ENCODE measurements at places on chromosomes 16 and 17.

- DNase-seq: no peak
These were observed 7.7 kb downstream of the CES1 start for GRCh38 chr16:55825115-55825728.

GRCh38 chr17:34386697-34387550 lies 23.9 kb upstream of the CCL1 start:
- DNase-seq: peak; percentile 22

- DNase-seq: no peak
These were observed 88.8 kb downstream of the ZDHHC7 start for GRCh38 chr16:84922351-84923120.

DNA sequence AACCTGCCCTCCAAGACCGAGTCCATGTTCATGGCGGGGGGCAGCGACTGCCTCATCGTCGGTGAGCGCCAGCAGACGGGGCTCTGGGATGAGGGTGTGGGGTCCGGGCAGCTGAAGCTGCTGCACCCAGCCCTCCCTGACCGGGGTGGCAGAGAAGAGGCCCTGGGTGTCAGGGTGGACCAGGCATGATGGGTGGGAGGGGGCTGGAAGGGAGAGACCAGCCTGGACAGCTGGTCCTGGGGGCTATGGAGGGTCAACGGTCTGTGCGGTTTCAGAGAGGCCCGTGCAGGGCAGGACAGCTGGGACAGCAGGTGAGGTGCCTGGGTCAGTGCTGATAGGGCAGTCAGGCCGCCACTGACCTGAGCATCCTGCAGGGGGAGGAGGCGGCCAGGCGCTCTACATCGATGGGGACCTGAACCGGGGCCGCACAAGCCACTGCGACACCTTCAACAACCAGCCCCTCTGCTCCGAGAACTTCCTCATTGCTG lies 13.3 kb upstream of the ATP6V0C start:
- DNase-seq: no peak

- DNase-seq: peak; percentile 50
These were observed 68.7 kb downstream of the RAI1 start for GRCh38 chr17:17749921-17750320.

DNA sequence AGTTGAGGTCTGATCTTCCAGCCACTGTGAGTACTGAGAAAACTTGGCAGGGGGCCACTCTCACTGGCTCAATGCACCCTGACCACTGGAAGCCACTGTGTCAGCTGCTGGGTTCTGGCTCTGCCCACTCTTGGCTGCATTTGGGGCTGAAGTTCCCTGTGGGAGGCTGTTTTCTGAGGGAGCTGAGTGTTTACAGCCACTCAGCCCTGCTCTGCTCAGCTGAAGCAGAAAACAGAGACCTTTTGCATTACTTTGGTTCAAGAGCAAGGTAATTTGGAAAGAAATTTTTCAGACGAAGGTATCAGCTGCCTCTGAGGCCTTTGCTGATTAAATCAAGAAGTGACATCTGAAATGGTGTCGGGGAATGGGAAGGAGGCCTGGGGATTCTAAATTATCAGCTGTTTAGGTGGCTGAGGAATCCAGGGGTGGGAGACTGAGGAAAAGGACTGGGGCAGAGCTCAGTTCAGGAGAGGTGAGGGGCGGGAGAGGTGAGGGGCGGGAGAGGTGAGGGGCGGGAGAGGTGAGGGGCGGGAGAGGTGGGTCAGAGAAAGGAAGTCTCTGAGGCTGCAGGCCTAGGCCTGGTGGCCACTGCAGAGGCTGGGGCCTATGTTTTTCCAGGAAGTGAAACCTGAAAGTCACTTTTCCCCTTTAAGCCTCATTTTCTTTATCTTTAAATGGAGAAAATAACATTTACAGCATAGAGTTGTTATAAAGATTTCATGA lies at the start of gene ACSM5:
Gene ACSM5, plus strand, starts transcription at position 137 of the 723 bp plus-strand sequence. CDS start 1,951 bp downstream, outside the sequence.
- no peak for DNase-seq

DNA sequence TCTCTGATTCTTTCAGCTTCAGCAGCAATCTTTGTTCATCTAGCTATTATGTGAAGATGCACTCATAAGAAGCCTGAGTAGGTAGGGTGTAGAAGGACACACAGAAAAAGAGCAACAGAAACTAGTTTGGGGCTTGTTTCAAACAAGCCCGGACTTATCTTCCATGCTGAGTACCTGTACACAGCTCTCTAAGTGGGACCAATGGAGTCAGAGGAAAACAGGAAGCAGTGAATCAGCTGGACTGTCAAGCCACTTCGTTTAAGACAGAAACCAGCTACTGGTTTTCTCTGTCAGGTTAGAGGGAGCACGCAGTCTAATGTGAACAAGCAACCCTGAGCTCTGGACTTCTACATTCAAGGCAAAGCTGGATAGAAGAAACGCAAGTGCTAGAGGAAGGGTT lies 16.0 kb downstream of the MAP2K6 start:
- DNase-seq: no peak

DNA sequence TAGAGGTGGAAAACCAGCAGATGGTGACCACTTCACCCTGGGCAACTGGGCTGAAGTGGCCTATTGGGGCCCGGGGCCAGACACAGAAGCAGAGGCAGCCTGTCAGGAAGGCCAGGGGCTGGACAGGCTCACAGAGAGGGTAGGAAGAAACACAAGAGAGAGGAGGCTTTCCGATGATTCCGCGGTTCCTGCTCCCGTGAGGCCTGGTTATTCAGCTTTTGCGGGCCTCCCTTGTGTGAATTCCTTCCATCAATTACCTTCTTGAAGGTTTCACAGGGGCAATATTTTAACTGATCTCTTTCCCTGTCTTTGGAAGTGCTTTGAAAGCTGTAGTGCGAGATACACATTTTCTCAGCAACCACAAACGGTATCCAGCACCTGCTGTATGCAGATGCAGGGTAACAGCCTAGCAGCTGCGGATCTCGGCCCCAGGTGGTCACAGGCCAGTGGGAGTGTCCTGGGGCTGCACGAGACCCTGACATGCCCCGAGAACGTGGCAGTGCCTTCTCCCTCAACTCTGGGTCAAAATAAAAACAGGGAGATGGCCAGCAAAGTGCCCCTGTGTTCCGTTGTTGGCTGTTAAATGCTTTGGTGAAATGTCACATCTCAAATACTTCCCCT lies 11.6 kb upstream of the CMIP start:
- no peak for DNase-seq

GRCh38 chr17:73452009-73452408 lies 140.2 kb upstream of the CDC42EP4 start:
- no peak for DNase-seq

DNA sequence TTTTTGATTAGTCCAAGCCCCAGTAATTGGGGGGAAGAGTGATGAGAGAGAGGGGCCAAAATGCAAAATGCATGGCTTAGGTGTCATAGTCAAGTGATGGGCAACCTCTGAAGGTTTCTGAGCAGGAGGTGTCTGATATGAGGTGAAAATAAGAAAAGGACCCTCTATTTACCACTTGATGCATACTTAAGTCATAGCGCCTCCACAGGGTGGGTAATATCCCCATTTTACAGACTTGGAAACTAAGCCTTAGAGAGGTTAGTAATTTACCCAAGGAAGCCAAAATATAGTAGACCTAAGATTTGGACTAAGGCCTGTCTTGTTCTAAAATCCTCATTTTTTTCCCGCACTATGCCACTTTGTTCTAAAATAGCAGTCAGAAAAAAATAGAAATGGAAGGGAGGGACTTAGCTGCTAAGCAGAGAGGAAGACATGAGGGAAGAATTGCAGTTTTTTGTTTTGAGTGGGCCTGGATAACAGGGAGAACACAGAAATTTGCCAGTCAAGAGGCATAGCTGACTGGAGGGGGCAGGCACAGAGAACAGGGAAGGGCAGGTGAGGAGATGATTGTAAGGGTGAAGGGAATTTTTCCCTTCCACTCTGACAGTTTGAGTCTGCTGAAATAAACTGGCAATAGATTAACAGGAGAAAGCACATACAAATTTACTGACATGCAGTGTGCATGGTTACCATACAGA lies 2.3 kb upstream of the GRB2 start:
- no peak for DNase-seq

GRCh38 chr16:84794626-84795025 lies 25.2 kb upstream of the CRISPLD2 start:
- DNase-seq: no peak

DNA sequence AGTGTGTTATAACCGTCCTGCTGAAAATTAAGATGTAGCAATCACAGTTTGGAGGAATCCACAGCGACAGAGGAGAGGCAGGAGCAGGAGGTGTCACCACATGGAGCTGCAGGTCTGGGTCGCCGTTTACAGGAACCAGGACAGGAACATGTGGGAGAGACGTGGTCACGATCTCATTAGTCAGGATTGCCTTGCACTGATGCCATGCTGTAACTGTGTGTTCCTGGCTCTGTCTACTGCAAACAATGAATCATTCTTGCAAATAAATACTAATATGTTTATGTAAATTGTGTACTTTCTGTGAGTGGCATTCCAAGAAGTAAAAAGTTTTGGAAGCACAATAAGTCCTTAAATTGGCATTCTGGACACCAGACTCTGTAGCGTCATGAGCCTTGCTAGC lies 271.8 kb downstream of the CPPED1 start:
- DNase-seq: no peak

DNA sequence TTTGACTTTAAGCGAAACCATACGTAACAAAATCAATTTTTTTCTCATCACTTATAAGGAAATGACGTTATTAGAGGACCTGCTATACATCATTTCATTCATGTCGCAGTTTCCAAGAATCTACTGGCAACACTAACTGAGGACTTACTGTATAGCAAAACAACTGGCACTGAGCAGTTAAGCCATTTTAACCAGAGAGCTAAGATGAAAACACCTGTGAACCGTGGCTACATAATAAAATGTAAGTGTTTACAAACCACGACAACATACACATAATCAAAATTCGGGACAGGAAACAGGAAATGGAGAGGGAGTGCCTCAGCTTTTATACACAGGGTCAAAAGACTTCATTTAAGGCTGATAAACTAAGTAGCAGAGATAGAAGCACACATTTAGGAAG lies 29.5 kb downstream of the METTL16 start:
- DNase-seq: no peak

DNA sequence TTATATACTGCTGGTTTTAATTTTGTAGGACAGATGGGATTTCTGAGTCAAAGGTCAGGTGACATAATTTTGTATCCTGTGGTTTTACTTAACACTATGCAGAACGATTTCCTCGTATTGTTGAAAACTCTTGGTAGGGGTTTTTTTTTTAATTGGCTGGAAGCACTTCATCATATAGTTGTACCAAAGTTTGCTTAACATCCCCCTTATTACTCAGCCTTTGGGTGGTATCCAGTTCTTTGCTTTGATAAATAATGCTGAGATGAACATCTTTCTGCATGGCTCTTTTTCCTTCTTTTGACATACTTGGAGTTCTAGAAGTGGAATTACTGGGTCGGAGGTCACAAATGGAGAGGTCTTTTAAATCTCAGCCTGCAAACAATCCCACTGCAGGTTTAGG lies 419.1 kb downstream of the MAF start:
- DNase-seq: peak; percentile 21

GRCh38 chr16:22397931-22398330 lies 23.5 kb upstream of the CDR2 start:
- DNase-seq: no peak

DNA sequence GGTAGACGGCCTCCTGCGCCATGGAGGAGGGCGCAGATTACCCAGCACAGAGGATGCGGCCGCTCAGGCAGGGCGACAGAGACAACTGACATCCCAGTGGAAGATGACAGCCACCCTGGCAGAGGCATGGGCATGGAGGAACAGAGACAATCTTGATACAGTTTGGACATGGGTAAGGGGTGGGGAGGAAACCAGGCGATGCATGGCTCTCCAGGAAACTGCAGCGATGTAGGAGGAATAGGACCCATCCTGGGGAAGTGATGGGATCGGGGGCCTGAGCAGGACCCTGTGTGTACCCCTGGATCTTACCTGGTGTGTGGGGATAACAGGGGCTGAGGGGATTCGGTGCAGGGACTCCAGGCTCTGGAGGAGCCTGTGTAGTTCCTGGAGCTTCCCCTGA lies 4.6 kb downstream of the OSBPL7 start:
- DNase-seq: no peak

GRCh38 chr16:88956546-88957432 lies 20.2 kb downstream of the CBFA2T3 start:
- no peak for DNase-seq

DNA sequence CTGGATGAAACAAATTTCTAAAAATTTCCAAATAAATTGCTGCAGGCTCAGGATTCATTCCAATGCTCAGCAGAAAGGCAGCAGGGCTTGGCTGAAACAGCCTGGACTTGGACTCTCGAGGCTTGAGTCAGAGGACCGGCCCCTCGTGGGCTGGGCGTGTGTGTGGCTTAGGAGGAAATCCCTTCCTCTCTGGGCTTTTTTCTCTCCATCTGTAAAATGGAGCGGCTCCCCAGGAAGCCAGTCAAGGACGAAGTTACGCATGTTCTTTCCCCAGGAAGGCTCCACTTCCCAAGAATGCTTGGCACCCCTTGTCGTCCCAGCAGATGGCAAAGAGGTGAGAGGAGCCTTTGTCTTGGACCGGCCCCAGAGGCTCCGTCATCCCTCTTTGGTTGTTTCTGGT lies 13.5 kb downstream of the SLC46A1 start:
- no peak for DNase-seq

GRCh38 chr17:40014375-40014980 lies 762 bp upstream of the CSF3 start:
- DNase-seq: no peak

GRCh38 chr17:49390548-49391324 lies 23.9 kb downstream of the PHB1 start:
- no peak for DNase-seq

DNA sequence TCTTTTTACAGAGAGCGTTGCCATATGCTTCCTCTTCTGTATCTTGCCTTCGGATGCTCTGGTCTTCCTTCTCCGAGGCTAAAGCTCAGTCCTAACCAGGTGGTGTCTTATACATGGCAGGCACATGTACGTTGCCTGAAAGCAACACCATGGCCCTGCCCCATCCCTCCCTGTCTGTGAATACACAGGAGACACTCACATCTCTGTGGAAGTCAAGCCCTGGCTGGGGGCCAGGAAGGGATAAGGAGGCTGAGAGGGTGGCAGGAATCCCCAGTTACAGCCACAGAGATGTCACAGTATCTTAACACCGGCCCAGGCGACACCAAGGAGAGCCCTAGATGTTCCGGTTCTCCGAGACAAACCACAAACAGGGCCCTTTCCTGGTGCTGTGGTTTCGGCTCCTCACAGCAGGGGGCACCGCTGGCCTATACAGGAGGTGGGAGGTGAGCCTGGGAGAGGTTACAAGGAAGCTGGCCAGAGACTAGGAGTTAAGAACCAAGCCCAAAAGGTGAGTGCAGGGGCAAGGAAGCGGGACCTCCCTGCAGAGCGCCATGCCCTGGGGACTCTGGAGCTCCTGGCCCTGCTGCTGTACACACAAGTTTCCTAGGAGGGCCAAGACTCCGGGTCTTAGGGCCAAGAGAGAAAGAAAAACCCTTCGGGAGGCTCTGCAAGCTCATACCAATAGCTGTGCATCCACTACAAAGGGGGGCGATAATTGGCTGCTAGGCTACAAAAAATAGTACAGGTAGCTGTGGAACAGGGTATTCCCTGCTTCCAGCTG lies 41.7 kb downstream of the SRL start:
- DNase-seq: peak; percentile 53

DNA sequence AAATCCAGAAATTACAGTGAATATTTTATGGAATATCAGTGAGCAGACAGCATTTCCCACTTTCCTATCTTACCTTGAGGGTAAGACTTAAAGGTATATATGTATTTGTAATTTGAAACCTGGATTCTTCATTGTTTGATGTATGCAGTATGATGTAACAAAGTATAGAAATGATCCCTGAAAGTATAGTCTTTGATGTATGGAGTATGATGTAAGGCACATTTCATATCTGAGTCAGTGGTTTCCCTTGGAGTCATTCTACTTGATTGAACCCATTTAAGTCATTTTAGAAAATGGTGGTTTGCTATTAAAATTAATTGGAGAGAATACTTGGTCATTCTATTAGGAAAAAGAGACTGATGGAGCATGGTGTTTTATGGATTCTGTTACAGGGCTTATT lies 10.1 kb downstream of the AMZ2 start:
- DNase-seq: no peak

All from fibroblast of skin of back (primary cell).